Activated gamma-delta T cell (primary cell): ENCODE measurements at places on chromosomes 16 and 17.

DNA sequence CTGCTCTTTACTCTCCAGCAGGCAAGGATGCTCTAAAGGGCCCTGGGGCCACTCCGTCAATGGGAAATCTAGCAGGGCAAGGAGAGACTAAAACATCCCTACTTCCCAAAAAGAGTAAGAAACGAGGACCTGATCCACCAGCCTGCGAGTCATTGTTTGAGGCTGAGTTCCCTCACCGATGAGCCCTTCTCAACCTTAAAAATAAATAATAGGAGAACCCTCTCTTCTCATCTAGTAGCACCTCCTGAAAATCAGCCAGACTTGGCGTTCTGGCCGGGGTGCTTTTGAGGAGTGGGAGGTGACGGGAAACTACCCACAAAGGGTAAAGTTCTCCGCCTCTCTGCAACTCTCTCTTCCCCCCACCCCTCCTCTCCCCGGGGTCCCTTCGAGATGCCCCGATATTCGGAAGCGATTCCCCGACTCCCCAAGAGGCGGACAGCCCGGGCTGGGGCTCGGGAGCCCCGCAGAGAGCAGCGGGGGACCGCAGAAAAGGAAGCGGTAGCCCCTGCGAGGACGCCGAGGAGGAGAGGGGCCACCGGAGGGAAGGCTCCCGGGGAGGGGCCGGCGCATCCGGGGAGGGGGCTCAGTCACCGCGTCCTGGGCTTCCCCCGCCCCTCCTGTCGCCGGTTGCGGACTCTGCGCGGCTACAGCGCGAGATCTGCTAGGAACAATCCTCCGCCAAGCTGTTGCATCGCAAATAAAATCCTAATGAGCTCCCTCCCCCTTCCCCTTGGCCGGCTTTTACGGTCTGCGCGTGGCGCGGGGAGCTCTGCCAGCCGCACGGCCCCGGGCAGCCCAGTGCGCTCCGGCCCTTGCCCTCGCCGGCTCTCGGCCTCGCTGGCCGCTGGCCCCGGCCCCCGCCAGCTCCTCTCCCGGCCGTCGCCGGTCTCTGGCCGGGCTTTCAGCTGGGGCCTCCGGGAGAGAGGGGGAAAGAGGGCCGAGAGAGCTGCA, 1.3 kb downstream of the HOXB9 start:
- peak; percentile 35 for DNase-seq

GRCh38 chr16:84648595-84649510, 542 bp downstream of the KLHL36 start:
- peak; percentile 34 for DNase-seq

GRCh38 chr16:85003076-85003475, 8.3 kb downstream of the ZDHHC7 start:
- no peak for DNase-seq

DNA sequence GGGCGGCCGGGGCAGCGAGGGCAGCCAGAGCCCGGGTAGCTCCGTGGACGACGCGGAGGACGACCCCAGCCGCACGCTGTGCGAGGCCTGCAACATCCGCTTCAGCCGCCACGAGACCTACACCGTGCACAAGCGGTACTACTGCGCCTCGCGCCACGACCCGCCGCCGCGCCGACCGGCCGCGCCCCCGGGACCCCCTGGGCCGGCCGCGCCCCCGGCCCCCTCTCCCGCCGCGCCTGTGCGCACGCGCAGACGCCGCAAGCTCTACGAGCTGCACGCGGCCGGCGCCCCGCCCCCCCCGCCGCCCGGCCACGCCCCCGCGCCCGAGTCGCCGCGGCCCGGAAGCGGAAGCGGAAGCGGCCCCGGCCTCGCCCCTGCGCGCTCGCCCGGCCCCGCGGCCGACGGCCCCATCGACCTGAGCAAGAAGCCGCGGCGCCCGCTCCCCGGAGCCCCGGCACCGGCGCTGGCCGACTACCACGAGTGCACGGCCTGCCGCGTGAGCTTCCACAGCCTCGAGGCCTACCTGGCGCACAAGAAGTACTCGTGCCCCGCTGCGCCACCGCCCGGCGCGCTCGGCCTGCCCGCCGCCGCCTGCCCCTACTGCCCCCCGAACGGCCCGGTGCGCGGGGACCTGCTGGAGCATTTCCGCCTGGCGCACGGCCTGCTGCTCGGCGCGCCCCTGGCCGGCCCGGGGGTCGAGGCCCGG, 36.1 kb upstream of the ZC3H18 start:
- peak; percentile 72 for DNase-seq

- no peak for DNase-seq
These were observed 50.0 kb downstream of the SHISA9 start for GRCh38 chr16:12951392-12951791.

DNA sequence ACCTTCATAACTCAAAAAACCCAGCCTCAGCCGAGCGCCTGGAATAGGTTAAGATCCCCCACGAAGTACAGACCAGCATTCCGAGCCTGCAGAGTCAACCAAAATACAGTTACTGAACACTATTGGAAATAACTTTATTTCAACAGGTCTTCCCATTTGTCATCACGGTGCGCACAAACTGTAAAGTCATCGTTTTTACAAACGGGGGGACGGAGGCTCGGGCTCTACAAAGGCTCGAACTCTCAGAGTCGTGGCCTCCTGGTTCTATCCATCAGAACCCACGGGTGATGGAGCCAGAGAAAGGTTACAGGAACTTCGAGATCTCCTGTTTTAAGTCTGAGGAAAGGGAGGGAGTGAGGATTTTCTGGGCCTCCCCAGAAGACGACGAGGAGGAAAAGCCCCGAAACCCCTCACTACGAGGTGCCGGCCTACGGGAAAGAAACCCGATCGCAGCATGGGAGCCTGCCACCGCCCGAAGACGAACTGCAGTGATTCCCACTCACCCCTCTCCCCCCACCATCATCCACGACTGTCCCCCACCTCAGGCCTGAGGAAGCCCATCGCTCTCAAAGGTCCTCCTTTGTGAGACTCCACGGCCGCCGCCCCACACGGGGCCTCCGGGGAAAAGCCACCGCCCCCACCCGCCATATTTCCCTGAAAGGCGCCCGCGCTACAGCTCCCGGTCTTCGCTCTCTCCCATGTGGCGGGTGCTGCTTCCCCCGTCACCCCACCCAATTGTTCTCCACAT, 917 bp downstream of the YWHAE start:
- peak; percentile 28 for DNase-seq

DNA sequence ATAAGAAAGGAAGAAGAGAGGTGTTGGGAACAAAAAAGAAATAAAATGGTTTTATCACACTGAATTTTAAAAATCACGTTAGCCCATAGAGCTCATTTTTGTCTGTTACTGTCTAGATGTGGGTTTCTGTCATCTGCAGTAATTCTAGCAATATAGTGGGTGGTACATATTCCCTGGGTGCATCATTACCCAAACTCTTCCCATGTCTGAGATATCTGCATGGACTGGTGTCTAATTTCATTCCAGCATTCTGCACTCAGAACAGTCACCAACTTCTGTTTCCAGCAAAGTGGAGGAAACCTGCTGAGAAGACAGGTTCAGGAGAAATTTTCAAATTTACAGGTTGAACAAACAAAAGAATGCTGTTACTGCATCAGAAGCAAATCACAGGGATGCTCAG, 263.8 kb downstream of the CDH11 start:
- no peak for DNase-seq

DNA sequence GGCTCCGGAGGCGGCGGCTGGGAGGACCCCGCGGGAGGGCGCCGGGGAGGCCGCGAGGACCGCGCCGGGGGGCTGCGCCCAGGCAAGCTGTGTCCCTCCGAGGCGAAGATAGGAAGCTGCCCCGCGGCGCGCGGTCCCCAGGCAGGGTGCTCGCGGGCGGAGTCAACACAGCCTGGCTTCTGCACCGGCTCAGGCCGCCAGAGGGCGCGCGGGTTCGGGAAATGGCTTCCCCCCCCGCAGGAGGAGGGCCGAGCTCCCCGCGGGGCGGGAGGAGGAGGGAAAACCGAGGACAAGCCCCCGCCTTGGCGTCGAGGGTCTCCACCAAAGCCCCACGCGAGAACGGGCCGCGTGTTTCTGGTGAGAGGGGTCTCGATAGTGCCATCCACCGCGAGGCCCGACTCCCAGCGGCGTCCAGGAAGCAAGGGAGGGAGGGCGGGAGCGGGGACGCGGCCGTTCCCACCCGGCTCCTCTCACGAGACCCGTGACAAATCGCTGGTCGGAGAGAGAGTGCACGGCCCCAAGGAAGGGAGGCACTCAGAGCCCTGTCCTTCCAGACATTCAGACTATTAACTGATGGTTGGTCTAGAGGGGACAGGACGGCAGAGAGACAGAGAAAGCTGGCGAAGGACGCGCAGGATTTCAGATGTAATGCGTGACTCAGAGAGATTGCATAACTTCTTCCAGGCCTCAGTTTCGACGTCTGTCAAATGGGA, 64.4 kb upstream of the DNAJA2 start:
- DNase-seq, result peak; percentile 71

DNA sequence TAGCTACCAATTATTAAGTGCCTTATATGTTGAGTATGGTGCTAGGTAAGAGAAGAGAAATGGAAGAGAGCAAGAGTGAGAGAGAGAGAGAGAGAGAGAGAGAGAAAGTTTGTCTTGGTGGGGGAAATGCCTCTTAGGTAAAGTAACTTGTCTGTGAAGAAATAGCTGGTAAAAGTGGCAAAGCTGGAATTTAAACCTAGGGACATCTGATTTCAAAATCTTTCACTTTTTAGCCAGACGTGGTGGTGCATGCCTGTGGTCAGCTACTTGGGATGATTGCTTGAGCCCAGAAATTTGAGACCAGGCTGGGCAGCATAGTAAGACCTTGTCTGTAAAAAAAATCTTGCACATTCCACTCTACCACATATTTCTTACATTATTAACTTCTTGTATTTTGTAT, 23.0 kb upstream of the CDR2 start:
- DNase-seq, result no peak

DNA sequence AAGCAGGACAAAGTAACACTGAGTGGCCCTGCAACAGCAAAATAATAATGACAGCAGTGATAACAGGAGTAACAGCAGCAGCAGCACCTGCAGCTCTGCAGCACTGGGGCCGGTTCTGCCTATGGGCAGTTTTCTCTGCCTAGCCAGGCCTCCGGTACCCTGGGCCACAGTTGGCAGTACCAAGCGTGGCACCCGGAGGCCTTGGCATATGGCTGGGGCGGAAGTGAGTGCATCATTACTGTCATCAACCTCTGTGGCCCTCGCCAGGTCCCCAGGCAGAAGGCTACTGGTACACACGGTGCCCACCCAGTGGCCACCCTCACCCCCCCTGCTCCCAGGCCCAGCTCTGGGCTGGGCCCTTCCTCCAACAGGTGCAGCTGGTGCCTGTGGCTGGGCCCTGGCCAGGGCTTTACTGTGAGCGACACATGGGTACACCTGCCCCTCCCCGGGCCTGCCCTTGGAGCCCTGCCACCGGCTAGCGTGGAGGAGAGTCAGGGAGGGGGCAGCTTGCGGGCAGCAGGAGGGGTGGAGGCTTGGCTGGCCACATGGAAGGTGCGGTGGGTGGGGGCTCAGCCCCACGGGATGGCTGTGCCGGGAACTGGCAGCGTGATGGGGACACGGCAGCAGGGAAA, 3.0 kb downstream of the KCNJ12 start:
- DNase-seq, result no peak

DNA sequence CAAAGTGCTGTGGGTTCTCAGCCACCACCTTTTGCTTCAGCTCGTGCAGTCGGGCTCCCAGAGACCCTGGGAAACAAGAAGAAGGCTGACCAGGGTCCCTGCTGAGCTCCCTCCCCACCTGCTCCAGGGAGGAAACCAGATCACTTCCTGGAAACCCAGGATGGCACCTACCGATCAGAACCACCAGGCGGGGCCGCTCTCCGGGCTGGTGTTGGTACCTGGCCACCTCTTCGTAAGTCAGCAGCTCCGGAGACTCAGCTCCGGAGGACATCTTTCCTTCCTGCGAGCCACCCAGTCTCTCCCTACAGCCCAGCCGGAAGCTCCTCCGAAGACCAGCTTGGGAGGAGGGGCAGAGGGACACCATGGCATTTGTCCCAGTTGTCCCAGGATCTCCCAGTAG, 18.9 kb downstream of the MPP3 start:
- DNase-seq, result no peak

- no peak for DNase-seq
These were observed 91.1 kb downstream of the SMG6 start for GRCh38 chr17:2212400-2212981.

DNA sequence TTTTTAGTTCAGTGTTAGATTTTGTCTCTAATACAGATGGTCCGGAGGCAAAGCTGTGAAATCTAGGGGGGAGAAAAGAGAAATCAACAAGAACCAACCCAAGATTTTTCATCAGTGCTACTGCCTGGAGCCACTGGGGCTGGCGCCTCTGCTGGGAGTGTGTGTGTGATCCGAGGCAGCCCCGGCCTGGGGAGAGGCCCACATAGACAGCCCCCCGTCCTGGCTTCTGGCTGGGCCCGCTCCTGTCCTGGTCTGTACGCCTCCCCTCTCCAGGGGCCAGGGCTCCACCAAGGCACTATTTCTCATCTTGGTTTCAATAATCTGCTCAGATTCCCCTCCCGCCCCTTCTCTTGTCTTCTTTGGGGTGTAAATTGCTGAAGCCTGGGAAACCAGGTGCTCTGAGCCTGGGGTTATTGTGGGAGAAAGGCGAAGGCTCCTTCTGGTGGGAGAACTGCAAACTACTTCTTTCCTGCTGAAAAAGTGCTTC, 7.8 kb downstream of the BAHCC1 start:
- no peak for DNase-seq

DNA sequence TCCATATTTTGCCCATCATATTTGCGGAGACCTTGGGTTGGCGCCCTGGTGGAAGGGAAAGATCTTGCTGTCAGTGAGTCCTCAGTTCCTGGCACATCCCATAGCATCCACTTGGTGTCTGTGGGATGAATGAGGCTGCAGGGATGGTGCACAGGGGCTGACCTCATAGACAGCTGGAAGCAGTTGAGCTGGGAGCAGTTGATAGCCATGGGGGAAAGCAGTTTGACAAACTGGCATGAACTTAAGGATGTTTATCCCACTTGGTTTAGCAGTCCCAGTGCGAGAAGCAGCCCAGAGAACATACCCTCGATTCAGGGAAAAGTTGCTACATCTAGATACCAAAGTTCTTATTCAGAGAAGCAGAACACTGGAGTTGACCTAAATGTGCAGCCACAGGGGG, 80.7 kb downstream of the SNX29 start:
- no peak for DNase-seq

DNA sequence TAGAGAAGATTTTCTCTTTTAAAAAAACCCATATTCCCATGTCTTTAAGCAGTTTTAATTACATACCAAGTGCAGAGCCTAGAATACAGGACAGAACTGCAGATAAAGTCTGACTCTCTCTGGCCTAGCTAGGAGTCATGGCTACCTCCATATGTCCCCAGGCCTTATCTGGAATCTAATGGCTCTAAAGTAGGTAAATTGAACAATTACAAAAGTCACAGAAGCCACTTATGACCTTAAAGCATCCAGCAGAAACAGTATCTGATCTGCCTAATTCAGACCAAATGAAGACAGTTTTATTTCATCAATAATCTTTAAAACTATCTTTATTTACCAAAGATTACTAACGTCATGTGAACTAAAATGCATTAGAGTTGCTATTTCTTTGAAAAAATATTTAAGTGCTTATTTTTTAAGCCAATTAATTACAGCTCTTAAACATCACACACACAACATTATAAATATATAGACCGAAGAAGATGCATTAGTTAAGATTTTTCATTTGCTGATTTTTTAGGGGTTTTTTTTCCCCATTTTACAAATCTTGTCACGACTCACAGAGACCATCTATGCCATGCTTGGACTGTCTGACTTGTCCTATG, 28.7 kb downstream of the PMM2 start:
- no peak for DNase-seq

GRCh38 chr17:59830846-59831486, 61.8 kb downstream of the TUBD1 start:
- no peak for DNase-seq

GRCh38 chr16:85054948-85055492, 27.4 kb downstream of the KIAA0513 start:
- no peak for DNase-seq
